ENCODE measurements at places on chromosomes 6 and 20.

- no peak for DNase-seq
Observed at GRCh38 chr6:33372526-33373123, 19.0 kb upstream of the KIFC1 start.

DNA sequence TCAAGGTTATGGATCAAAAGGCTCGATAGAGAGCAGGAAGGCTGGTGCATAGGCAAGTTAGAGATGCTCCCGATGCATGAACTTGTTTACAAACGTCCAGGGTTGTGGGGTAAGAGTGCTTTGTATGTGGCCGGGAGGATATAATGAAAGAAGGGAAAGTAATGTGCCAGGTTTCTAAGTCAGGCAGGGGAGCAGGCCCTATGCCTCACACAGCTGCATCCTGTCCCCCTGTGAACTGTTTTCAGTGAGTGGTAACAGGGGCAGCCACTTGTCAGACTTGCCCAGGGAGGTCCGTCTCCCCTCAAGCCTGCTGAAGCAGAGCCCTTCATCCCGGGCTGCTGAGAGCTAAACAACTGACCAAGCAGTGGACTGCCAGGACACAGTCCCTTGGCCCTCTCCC lies 19.4 kb downstream of the KCNK5 start:
- DNase-seq = no peak

DNA sequence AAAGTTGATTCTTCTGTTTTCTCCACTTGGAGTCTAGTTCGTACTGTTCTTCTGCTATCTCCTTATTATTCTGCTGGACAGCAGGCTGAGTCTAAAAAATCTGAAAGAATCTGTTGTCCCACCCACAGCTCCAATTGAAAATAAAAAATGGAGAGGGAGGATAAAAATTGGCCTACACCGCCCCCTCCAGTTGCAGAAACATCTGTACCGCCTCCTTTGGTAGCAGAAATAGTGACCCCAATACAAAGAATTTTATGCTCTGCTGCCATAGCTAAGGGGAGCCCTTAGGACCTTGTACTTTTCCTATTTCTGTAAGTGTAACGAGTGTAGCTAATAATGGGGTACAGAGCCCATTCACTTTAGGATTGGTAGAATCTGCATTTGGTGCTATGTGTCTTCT lies 4.9 kb upstream of the FKBP1A start:
- no peak for DNase-seq

DNA sequence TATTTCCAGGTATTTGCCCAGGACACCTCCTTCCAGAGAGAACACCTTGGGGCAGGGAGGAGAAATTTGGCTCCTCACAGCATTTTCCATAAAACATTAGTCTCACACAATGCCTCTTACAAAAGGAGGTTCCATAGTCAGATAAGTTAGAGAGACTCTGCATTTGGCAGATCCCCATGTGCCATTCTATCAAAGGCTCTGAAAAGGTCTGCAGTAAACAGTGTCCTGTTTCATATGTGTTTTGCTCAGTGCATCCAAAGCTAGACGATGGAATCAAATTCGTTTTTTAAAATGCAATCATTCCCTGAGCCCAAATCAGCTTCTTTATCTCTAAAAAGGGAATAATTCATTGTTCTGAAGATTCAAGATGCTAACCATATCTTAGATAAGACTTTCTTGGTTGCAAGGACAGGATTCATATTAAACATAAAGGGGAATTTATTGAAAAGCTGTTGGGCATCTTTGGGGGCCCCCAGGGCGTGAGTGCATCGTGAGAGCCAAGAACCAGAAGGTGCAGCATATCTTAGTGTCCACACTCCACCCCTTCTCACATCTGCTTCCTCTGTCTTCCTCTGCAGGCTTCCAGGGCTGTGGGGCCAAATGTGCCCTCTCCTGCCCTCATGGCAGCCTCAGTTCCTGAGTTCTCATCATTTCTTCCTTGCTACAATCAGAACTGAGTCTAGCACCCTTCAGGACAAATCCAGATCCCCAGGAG lies 41.4 kb upstream of the MLN start:
- DNase-seq = no peak

DNA sequence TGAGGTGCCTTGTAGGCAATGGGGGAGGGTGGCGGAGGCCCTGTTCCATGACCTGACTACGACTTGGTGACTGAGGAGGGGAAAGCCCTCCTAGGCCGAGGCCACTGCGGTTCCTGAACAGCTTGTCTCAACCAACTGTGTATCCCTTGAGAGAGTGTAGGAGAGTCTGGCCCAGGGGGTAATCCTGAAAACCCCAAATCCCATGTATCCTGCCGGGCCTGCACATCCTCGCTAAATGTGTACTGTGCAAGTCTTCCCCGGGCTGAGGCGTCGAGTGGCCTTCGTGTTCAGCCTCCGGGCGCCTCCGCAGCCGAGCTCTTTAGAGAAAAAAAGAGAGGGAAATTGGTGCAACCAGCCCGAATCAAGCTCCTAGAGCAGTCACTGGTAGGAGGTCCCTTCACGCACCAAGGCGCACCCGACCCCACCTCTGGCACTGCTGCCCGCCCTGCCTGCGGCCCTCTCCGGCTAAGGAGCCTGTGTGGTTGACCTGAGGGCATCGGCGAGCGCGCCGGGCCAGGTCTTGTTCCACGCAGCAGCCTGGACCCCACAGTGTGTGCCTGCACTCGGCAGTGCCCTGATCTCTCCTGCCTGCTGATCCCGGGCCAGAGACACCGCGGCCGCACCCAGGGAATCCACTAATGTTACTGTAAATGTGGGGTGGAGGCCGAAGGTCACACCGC lies 7.3 kb downstream of the SIM1 start:
- DNase-seq = no peak

DNA sequence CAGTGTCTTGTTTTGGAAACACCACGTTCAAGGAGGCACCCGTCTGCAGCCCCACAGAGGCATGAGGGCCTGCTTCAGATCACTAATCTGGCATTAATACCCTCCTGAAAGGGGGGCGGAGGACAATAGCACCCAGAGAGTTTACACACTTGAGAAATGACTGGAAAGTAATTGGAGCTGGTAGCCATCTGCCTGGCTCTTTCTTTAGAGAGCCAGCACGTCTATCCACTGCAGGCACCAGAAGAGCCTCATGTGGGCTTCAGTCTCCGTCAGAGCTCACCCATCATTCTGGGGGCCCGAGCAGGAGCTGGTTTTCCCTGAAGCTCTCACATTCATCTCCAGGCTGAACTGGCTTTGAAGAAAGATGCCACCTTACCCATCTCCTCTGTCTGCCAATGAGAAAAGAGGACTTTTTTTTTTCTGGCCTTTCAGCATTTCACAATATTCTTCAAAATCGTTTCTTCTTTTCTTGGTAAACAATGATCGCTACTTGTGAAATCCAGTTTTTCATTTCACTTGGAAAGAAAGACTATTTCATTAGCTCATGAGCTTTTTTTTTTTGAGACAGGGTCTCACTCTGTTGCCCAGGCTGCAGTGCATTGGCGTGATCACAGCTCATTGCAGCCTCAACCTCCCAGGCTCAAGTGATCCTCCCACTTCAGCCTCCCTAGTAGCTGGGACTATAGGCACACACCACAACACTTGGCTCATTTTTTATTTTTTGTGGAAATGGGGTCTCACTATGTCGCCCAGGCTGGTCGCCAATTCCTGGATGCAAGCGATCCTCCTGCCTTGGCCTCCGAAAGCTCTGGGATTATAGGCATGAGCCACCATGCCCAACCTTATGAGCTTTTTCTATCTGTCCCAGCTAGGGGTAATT lies 124.7 kb upstream of the ZNF217 start:
- DNase-seq = no peak

GRCh38 chr6:169933251-169933821 lies 181.9 kb downstream of the ERMARD start:
- no peak for DNase-seq

DNA sequence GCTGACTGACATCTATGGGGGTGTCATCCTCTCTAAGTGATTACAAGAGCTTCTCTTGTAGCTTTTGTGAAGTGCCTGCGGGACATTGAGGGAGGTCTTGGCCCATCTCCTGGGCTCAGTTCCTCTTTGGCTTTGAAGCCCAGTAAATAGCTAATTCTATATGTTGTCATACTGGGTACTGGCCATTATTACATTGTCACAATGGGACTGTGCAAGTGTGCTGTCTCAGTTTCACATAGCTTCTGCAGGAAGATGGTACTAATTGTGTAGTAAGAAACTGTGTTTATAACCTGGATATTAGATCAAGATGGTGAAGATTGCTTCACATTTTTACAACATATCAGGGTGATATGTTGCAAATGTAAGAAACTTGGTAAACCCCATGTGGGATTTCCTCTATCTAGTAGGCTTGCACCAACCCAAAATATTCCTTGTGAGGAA lies 19.9 kb downstream of the SPINT3 start:
- DNase-seq = no peak

DNA sequence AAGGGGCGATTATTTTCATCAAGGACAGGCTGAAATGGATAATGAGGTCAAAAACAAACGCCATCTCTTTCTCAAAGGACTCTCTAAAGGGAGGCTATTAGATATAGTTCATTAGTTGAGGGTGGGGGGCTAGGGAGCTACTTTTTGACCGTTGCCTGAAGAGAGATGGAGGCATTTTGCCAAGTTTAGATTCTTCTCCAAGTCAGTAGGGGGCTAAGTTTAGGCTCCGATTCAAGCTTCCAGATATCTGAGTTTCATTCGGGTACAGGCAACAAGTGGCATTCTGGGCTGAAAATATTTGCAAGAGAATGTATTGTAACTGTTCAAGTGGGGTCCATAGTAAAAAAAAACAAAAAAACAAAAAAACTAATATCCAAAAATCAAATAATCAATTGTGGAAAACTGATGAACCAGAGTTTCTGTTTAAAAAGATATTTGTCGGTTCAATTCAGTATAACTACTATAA lies 43.4 kb upstream of the PIM1 start:
- DNase-seq = no peak

- DNase-seq = no peak
Observed at GRCh38 chr6:811831-812230, 118.9 kb upstream of the EXOC2 start.

DNA sequence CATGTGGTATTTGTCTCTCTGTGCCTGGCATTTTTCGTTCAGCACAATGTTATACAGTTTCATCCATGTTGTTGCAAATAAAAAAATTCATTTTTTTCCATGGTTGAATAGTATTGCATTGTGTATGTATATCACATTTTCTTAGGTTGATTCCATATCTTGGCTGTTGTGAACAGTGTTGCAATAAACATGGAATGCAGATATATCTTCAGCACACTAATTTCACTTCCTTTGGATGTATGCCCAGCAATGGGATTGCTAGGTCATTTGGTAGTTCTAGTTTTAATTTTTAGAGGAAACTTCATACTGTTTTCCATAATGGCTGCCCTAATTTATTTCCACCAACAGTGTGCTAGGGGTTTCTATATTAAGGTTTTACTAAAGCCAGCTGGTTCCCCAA lies 52.6 kb downstream of the GFRAL start:
- DNase-seq = no peak

DNA sequence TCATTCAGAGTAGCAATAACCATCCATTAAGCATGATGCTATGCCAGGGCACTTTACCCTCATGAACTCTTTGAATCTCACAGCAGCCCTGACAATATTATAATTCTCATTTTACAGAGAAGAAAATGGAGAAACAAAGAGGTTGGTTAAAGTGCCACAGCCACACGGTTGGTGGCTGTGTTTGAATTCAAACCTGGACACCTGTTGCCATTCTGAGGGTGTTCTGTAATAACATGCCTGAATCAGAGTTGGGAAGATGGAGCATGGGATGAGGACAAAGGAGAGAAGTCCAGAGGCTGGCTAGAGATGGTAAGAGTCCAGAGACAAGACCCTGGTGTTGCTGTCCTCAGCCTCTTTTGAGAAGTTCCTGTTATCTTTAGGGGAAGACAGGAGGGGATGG lies 127.7 kb downstream of the DHX35 start:
- no peak for DNase-seq

- no peak for DNase-seq
Observed at GRCh38 chr6:73508776-73509175, 12.1 kb downstream of the EEF1A1 start.

DNA sequence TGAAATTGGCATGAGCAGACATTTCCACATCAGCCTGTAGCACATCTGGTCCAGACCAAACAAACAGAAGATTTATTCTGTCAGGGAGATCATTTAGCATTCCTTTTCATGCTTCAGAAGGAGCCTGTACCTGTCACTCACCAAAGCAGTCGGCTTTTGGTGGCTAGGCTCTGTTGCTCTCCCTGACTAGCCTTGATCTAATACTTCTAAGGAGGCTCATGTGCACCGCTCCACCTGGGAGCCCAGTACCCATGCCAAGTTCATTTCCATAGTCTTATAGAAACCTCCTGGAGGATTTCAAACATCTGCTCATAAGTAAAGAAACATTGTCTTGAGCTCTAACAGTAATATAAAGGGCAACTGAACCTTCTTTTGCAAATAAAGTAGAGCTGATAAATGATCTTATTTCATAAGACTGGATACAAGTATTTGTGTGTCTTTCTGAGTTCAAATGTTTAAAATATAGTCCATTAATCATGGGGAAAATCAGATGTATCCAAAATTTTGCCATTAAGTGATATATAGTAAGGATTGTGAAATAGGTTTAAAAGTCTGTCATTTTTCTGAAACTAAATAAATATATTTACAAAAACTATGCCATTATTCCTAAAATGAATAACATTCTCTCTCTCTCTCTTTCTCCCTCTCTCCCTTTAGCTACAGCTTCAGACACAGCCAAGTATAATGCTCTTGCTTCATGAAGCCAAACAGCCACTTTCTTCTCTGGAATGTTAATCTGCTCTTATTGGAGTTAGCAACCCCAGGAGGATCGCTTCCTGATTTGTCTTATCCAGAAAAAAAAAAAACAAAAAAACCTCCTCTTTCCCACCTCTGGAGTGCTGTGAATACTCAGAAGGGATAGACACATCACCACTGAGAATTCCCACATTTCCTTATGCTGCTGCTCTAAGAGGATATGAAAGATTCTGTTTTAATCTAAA lies 192.7 kb upstream of the TFAP2D start:
- DNase-seq = no peak

- no peak for DNase-seq
Observed at GRCh38 chr6:4776493-4777393, 539 bp downstream of the CDYL start.

DNA sequence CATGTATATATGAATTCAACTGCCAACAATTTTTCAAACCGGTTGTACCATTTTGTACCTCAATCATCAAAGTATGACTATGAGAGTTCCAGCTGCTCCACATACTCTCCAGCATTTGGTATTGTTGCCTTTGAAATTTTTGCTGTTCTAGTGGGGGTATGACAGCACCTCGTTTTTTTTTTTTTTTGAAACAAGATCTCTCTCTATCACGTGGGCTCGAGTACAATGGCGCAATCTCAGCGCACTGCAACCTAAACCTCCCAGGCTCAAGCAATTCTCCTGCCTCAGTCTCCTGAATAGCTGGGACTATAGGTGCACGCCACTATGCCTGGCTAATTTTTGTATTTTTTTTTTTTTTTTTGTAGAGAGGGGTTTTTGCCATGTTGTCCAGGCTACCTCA lies 144.7 kb upstream of the JARID2 start:
- DNase-seq = no peak
